ENCODE measurements at places on chromosomes 13 and 19.

DNA sequence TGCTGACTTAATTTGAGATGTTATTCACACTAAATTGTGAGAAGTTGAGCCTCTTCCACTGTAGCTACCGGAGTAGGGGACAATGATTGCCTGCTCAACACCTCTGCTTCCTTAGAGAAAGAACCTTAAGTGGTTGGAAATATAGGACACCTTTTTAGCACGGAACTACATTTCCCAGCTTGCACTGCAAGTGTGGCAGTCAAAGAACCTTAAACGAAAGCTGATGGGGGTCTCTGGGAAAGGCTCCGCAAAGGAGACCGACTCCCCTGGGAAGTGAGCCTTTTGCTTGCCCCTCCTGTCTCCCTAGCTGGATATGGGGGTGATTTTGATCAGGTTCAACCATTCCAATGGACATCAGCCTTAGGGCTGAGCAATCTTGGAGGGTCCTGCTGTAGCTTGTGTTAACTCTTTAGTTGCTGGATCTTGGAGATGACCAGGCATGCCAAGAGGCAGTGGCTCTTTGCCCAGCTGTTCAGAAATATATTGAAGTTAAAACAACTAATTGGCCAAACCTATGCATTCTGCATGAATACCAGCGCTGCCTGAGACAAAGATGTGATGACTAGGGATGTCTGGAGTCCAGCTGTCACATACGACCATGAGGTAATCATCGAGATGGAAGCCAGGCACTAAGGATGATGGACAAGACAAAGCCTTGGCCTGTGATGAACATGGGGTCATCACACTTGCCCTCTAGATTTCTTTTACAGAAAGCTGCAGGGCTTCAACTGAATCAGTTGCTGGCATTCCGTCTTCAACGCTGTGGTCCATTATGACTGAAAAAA is 286.5 kb downstream of the FOXO1 start:
- DNase-seq: no peak

DNA sequence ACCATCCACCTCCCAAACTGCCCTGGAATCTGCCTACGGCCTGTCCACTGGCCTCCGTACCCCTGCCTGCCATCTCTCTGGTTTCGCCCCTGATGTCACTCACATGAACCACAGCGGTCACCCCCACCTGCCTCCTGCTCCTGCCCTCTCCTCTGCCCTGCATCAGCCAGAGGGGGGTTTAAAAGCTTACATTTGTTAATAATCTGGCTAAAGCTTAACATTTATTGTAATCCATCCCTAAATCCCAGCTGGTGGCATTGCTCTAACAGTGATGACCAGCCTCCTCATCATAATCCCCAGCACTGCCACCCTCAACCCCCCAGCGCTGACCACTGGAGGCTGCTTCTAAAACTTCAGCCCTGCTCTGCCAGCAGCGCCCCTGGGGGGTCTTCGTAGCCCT is 38.9 kb downstream of the DNM2 start:
- DNase-seq: no peak

GRCh38 chr13:38951525-38952313 is 38.9 kb downstream of the STOML3 start:
- no peak for DNase-seq

DNA sequence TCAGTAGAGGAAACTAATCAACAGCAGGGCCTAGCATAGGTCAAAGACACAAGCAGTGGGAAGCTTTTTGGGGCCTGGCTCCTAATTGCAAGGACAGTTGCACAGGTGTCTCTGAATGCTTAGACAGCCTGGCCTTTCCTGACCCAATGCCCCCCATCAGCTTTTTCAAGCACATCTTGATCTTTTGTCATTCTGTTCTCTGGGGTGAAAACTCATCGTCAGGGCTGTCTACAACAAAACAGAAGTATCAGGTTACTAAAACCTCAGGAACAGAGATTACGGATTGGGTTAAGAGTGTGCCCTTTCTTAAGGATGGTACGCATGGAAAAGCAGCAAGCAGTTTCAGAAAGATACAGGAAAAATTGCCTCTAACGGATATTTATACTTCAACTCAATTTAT is 8.3 kb upstream of the ZNF254 start:
- DNase-seq: no peak

- DNase-seq: no peak
These were observed 8.8 kb upstream of the TNFSF9 start for GRCh38 chr19:6521718-6522646.

Data from brain pericyte (primary cell).